Activated naive CD4-positive, alpha-beta T cell treated with anti-CD3 and anti-CD28 coated beads, Interleukin-2, amount 10 ng/mL, durations not matched to agents 5 hours and 36 hours (primary cell): ENCODE measurements at places on chromosomes 1 and 21. TPM values are rescaled to one million over a fixed set of nuclear protein-coding genes. Genes with fewer than 3 reads are reported as not detected.

The DNASE2B gene
- not detected for total RNA-seq

The SAMD13 gene
- total RNA-seq: 0.24 TPM

The GADD45A gene
- total RNA-seq: 15.2 TPM

The LDLRAD2 gene
- not detected for total RNA-seq

The TENT5C gene
- total RNA-seq: 22.2 TPM

The LENEP gene
- total RNA-seq: 1.2 TPM

The HAPLN2 gene
- total RNA-seq: 0.24 TPM

The B4GALT3 gene
- 43.6 TPM for total RNA-seq

The TACSTD2 gene
- total RNA-seq: not detected

The LEFTY2 gene
- not detected for total RNA-seq

The TMEM39B gene
- total RNA-seq: 29.3 TPM

The CFHR2 gene
- total RNA-seq: not detected

The VWA5B1 gene
- 0.05 TPM for total RNA-seq

The CTSS gene
- 117 TPM for total RNA-seq

The RPTN gene
- not detected for total RNA-seq

The FAM177B gene
- not detected for total RNA-seq

The TXLNA gene
- total RNA-seq: 56.4 TPM

The OR2M3 gene
- total RNA-seq: not detected

The FCRLB gene
- 0.39 TPM for total RNA-seq

The FABP3 gene
- total RNA-seq: not detected

The DCLRE1B gene
- 11.1 TPM for total RNA-seq

The CYP4Z1 gene
- total RNA-seq: not detected

The VAV3 gene
- total RNA-seq: 3.3 TPM

The PTAFR gene
- 0.22 TPM for total RNA-seq

The LRRC8B gene
- total RNA-seq: 15.8 TPM

The IL20 gene
- not detected for total RNA-seq

The ST6GALNAC5 gene
- total RNA-seq: not detected

The DNALI1 gene
- not detected for total RNA-seq

The PCSK9 gene
- total RNA-seq: not detected

The LDLRAD1 gene
- not detected for total RNA-seq

The IRF6 gene
- 0.53 TPM for total RNA-seq

The CRYBG2 gene
- 0.87 TPM for total RNA-seq

The ITPKB gene
- total RNA-seq: 65.8 TPM

The DIO1 gene
- not detected for total RNA-seq

The MFSD2A gene
- 2.3 TPM for total RNA-seq

The OLFML3 gene
- 0.53 TPM for total RNA-seq

The MOV10 gene
- 64.1 TPM for total RNA-seq

The HTR6 gene
- not detected for total RNA-seq

The PTGFRN gene
- total RNA-seq: 0.81 TPM

The MAB21L3 gene
- total RNA-seq: not detected

The G0S2 gene
- total RNA-seq: 1.3 TPM

The ANGPTL7 gene
- total RNA-seq: not detected

The KIF14 gene
- total RNA-seq: 25.1 TPM

The CLDN8 gene
- not detected for total RNA-seq

The FALEC gene
- total RNA-seq: not detected

The FAM72D gene
- 10.0 TPM for total RNA-seq

The KCNK2 gene
- total RNA-seq: not detected

The DCDC2B gene
- 0.14 TPM for total RNA-seq

The GUCA2A gene
- total RNA-seq: not detected

The CD101 gene
- 6.2 TPM for total RNA-seq

The TNNI3K gene
- not detected for total RNA-seq

The TAF5L gene
- total RNA-seq: 21.2 TPM
